ENCODE measurements at places on chromosomes 4 and X. TPM values are rescaled to one million over a fixed set of nuclear protein-coding genes. Genes with fewer than 3 reads are reported as not detected.

- no peak for DNase-seq
Measured at GRCh38 chr4:3638080-3638795, 106.0 kb upstream of the LRPAP1 start.

DNA sequence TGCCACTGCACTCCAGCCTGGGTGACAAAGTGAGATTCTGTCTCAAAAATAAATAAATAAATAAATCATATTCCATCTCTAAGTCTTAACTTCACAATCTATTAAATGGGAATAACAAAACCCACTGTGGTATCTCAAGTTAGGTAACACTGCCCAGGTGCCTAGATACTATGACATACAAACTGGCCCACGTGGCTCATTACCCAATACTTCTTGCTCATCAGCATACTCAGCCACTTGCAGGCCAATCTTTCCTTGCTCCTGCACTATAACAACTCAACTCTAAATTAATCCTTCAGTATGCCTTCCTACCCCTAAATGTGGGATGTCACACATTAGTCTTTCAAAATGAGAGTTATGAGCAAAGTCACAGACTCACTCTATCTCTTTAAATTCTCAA lies 230.1 kb downstream of the OPHN1 start:
- DNase-seq = no peak

- DNase-seq = no peak
Measured at GRCh38 chrX:2707334-2707760, 16.3 kb downstream of the CD99 start.

DNA sequence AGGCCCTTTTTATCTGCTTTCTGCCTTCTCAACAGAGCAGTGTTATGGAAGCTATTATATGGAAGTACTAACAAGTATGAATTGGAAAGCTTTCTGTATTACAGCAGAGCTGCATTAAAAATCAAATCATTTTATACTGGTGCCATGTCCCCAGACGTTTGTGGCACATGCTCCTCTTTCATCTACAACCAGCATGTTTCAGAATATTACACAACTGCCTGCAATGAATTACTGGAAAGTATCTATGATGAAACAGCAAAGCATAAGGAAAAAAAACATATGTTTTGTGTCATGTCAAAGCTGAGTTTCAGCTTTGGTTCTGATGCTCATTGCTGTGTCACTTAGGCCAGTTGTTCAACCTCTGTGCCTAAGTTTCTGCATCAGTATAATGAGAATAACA lies 576.8 kb downstream of the GBA3 start:
- no peak for DNase-seq

GRCh38 chr4:108446556-108446955 lies 173.8 kb upstream of the RPL34 start:
- no peak for DNase-seq

- no peak for DNase-seq
Measured at GRCh38 chr4:185082561-185082960, 60.5 kb upstream of the SLC25A4 start.

- no peak for DNase-seq
Measured at GRCh38 chr4:139553751-139554641, 2.0 kb downstream of the SETD7 start.

DNA sequence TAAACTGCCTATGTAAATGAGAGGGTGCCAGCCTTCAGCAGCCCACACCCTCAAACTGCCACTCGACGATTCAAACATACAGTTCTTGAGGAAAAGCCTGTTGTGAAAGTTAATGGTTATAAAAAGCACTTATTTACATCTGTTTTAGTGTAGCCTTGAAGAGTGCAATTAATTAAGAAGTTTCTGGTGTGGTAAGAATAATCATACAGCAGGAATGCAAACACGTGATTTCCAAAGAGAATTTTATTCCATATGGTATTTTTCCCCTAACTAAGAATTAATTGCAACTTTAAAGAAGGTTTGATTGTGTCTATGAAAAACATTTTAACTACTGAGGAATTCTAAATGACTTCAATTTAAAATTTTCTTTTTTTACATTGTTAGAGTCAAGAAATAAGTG lies 176.3 kb upstream of the PITX2 start:
- DNase-seq = no peak

DNA sequence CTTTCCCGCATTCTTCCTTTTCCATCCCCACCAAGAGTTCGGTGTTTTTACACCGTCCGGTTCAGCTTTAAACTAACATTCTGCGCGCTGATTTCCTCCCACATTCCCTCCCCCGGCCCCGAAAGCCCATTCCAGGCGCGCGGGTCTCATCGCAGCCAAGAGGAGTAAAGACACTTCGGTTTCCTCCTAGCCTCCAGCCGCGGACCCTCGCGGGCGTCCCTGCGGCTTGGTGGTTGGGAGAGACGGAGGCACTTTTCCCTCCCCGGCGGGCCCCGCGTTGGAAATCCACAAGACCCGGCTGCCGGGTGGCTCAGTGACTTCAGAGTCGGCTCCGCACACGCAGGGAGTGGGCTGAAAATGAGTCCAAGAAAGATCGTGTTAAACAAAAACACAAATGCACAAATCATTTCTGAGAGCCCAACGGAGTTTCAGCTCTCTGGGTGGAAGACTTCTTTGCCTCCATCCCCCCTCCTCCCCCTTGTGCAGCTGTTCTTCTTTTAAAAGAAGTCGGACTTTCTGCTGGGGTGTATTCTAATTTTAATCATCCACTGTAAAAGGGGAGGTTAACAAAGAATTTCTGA lies 2.0 kb upstream of the ARX start:
- no peak for DNase-seq

DNA sequence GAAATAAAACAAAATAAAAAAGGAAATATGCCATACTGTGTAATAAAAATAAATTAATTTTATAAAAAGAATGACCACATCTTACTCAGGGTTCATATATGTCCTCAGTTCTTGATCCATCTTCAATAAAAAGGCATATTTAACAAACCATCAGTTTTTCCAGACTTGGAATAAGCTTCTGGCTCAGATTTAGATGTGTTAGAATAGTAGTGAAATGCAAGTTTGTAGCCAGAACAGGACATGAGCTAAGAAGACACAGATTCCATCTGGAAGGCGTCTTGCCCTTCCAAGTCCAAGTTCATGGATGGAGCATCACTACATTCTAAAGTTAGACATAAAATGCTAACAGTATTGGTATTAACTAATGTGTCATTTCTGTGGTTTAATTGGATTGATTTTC lies 10.3 kb upstream of the LSM6 start:
- DNase-seq = no peak

RAB40A gene
- 0.05 TPM for total RNA-seq

MORC4 gene
- total RNA-seq = 13.7 TPM
